ENCODE measurements at places on chromosomes 11 and 22. TPM values are rescaled to one million over a fixed set of nuclear protein-coding genes. Genes with fewer than 3 reads are reported as not detected.

- DNase-seq: peak; percentile 90
Observed at GRCh38 chr22:30305519-30305905, 16.2 kb upstream of the CASTOR1 start.

The GCAT gene
- 17.3 TPM for total RNA-seq

The SYT7 gene
- not detected for total RNA-seq

- no peak for DNase-seq
Observed at GRCh38 chr11:692824-693414, 2.1 kb downstream of the DEAF1 start.

- DNase-seq: no peak
Observed at GRCh38 chr11:109795234-109795633, 298.0 kb upstream of the ZC3H12C start.

- DNase-seq: no peak
Observed at GRCh38 chr11:76119032-76119431, 87.3 kb downstream of the WNT11 start.

DNA sequence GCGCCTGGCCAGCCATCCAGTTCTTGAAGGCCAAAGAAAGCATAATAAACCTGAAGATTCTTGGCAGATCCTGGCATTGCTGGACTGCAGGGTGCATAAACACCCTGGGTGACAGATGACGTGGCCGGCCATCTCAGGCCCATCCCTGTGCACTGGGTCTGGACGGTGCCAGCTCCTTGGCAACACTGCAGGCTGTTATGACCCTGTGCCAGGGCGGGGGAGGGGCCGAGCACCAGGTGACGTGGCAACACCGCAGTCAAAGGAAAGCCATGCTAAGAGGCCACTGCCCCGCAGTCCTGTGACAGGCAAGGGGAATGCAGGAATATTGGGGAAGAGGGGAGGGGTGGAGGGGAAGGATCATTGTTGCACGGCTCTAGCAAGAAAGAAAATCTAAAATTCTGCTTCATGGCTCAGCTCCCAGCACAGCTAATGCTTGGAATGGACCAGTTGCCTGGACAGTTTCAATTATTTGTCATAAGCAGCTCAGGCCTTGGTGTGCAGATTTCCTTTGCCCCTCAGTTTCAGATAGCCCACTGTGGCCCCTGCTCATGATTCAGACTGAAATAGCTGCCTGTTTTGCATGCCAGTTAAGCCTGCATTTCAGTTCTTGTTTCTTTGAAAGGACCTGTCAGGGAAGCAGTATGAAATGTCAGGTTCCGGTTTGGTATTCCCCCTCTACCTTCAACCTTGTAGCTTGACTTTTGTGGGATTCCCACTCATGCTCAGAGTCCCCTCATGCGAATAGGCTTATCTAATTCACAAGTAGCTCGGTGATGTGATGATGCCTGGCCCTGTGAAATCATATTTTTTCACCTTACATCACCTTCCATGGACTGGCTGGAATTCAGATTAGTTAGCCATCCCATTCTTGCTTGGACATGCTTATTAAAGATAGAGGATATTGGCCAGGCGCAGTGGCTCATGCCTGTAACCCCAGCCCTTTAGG lies 29.7 kb upstream of the DDX6 start:
- DNase-seq: peak; percentile 91

GRCh38 chr11:130418756-130419155 lies 9.7 kb downstream of the ADAMTS8 start:
- DNase-seq: no peak

The C11orf52 gene
- not detected for total RNA-seq

The RASSF10 gene
- not detected for total RNA-seq

The YWHAH gene
- total RNA-seq: 145 TPM

- DNase-seq: no peak
Observed at GRCh38 chr22:16834971-16835370, 9.8 kb upstream of the XKR3 start.

DNA sequence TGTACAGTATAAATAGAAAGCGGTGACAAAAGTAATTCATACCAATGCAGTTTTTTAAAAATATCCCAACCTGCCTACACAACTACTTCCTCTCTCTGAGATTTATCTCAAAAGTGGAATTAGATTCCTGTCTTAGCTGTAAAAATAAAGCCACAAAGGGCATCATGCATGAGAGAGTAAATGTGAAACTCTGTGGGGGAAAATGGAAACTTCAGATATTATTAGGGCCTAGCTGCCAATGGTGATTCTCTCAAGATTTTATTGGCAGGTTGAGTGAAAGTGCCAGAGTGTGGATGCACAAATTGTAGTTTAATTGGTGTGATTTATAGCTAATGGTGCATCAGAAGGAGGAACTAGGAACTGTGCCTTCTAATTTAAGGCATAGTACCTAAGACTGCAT lies 356.9 kb upstream of the CCDC90B start:
- no peak for DNase-seq

The NRGN gene
- total RNA-seq: 15.3 TPM

DNA sequence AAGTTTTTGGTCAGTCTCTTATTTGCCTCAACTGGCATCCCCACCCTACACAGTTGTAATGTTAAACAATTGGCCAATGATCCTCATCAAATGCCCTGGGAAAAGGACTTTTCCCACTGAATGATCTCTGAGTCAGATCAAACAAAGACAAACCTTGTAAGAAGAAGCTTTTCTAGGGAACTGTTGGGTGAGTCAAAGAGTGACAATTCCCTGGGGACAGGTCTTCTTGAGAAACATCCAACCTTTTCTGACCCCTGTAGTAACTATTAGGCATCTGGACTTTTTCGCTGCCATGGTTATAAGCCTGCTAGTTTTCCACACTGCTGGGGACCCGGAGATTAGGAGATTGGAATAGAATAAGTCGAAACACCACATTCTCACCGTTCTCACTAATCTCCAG lies 789.8 kb upstream of the API5 start:
- no peak for DNase-seq

The KCNJ1 gene
- not detected for total RNA-seq

DNA sequence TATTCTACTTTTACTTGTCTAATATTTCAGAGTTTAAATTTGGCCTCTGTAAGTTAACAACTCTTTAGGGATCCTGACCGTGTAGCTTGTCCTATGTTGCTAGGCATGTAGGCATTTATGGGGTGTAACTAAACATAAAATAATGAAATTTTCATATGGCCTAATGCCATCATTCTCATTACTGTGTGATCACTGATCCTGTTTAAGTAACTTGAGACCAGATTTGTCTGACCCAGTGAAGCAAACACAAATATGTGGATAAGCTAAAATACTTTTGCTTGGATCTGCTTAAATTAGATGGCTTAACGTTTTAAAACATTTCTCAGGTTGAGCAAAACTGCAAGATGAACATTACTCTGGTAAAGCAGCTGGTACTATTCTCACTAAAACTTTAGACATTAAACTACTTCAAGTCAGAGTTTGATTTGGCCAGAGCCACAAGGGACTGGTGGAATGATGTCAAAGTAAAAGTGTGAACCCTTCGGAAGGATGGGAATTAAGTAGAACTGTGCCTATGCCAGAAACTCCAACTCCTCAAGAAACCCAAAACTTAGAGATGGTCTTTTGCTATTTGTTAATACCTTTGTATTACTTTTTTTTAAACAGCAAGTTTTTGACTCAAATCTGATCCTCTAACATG lies 12.5 kb downstream of the QSER1 start:
- DNase-seq: no peak

DNA sequence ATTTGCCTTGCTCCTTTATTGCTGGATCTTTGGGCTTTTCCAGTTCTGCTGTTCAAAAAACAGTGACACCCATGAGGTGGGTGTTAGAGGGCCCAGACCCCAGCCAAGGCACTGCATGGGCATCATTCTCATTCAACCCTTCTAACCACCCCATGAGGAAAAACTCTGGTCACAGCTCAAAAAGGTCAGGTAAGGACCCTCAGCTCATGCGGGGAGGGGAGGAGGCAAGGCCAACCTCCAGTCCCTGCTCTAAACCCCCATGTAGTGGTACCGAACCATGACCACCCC lies 7.4 kb downstream of the GNB1L start:
- no peak for DNase-seq

The WT1 gene
- not detected for total RNA-seq

The OR2D2 gene
- 3.3 TPM for total RNA-seq

- no peak for DNase-seq
Observed at GRCh38 chr22:35425971-35426800, 26.2 kb downstream of the MCM5 start.

DNA sequence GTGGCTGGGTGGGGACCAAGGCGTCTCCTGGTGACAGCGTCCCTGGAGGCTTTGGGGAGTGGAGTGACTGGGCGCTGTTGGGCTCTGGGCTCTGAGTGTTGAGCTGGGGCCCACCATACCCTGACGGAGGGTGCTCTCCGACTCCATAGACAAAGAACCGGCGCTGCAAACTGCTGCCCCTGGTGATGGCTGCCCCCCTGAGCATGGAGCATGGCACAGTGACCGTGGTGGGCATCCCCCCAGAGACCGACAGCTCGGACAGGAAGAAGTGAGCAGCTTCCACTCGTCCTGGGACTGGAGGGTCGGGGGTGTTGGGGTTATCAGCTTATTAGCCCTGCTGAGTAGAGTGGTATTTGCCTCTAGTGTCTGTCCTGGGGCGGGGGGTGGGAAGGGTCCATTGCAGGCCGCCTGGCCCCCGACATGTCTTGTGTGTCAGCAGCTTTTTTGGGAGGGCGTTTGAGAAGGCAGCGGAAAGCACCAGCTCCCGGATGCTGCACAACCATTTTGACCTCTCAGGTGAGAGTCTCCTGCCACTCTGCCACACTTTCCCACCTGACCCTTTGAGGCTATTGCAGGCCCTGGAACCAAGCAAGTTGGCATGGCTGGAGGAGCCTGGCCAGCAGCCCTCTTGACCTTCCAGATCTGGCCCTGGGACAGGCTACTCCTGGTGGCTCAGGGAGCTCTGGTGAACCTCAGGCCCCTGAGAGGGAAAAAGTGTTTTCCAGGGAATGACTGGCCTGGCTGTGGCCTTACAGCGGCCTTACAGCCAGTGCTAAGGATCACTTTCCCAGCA lies 7.6 kb downstream of the CLDN5 start:
- no peak for DNase-seq

The OR6Q1 gene
- not detected for total RNA-seq

The POU2AF3 gene
- total RNA-seq: not detected

GRCh38 chr11:92765965-92766371 lies 203.5 kb upstream of the MTNR1B start:
- no peak for DNase-seq

DNA sequence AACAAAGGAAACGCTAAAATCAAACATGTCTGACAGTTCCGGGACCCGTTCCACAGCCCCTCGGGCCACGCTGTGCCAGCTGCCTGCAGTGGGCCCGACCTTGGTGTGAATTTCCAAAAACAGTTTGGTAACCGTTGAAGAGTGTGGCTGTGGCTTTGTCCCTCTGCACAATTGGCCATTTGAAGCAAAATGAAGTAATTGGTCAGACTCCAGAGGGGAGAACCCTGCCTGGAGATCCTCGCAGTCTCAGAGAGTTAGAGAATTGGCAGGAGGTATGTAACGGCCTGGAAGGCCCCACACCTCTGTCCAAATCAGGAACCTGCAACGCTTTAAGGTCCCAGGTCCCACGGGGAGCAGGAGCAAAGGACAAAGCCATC lies 26.3 kb downstream of the TRMU start:
- no peak for DNase-seq

DNA sequence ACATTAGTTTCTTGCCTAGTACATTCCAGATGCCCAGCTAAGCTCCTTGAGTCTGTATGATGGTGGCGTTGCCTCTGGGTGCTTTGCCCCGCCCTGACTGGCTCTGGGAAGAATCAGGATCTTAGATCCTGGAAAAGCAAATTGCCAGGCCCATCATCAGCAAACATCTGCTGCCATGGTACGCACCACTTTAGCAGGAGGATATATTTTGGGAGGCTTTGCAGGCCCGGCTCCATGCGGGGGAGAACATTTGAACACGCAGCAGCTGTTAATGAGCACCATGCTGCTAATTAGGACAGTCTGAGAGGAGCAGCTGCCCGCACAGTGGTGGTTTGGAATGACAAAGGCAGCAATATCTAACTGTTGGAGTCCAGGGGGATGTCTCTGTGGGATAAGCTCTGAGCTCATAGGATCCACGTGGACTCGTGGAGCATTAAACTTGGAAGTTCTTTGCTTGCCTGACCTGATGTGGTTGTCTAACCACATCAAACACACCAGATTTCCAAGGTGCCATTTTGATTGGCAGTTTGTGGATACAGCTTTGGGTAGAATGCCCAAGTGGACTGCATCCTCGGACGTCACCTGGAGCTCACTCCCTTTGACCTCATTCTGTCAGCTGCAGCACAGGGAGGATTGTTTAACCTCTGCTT lies 217.0 kb upstream of the ZBED5 start:
- no peak for DNase-seq

- no peak for DNase-seq
Observed at GRCh38 chr22:42918500-42918899, 61.4 kb upstream of the ARFGAP3 start.

DNA sequence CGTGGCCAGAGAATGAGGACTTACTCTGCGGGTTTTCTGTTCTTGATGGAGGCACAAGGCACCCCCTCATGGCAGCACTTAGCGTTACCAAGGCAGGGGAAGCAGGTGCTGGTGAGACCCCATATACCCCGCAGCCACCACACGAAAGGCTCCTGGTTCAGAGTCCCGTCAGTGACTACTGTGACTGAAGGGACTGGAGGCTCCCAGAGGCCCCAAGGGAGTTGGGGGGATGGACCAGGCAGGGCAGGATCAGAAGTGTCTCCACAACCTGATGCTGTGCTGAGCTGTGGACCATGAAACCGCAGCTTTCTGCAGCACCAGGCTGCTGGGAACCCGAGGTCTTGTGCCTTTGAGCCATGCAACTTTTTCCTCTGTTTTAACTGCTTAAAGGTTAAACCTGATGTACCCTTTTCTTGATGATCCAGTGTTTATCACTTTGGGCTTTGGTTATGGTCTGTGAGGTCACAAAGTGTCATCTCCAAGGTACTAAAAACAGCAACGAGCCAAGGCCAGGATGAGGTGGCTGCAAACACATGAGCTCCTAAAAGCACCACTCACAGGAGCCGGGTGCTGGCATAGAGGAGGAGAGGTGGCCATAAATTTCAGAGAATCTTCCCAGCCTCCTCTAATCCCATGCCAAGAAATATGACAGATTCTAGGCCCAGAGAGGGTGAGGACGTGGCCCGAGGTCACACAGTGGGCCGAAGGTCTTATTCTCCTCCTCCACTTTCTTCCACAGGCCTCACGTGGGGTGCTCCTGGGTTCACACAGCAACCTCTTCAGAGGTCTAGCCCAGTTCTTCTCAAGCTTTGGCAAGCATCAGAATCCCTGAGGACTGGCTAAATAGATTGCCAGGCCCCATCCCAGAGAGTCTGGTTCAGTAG lies 4.2 kb upstream of the LRRC32 start:
- DNase-seq: peak; percentile 88

The BAIAP2L2 gene
- 1.9 TPM for total RNA-seq

DNA sequence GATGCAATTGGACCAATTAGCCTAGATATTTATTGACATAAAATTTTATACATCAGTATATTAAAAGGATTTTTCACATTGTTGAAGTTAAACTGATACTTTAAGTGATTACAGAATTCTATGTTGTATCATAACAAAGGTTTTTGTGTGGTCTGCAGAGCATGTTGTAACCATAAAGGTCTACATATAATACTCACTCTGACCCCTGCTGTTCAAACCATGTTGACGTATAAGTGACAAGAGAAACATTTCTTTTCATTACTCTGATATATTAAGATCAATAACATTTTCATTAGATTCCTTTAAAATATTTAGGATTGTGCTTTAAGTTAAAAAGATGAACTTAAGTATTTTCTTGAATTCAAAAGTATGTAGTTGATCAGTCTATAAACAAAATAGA lies 63.9 kb downstream of the GAS2 start:
- peak; percentile 2 for DNase-seq

GRCh38 chr22:21981874-21982273 lies 713 bp downstream of the TOP3B start:
- no peak for DNase-seq

The PDHX gene
- 43.4 TPM for total RNA-seq

GRCh38 chr11:9802291-9802861 lies 138.5 kb downstream of the SWAP70 start:
- peak; percentile 40 for DNase-seq

All from OCI-LY7 (cell line).